ENCODE measurements at places on chromosomes 2 and 18.

DNA sequence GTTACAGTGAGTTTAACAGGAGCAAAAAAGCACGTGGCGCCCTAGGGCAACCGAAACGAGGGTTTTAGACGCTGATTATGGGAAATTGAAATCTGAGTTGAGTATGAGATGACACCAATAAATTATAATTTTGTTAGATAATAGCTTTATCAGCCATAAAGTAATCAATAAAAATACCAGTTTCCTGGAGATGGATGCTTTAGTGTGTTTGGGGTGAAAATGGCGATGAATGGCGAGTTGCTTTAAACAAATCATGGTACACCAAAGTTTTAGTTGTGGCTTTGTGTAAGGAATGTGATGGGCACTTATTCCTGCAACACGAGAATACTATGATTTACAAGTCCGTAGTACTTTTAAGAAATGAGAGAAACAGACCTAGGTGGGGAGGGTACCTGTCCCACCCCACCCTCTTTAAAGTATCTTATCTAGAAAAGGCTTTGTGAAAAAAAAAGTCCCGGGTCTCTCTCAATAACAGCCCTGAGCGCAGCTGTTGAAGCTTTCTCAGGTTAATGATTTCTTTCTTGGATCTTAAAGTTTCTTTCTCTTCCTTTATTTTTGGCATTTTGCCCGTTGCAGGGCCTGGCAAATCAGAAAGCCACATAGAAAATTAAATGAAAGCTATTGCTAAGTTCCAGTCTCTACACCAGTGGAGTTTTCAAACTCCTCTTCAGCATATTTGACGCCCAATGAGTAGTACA, 1.5 kb upstream of the RRM2 start:
- H3K36me3 ChIP-seq: peaks cover 33% of the 10 kb centered on the region
- peak overlapping the region; percentile 90 for H3K27ac ChIP-seq
- H3K4me1 ChIP-seq: peaks cover 25% of the 10 kb centered on the region
- H3K27me3 ChIP-seq: no peaks in the 10 kb centered on the region
- DNase-seq: no peak

DNA sequence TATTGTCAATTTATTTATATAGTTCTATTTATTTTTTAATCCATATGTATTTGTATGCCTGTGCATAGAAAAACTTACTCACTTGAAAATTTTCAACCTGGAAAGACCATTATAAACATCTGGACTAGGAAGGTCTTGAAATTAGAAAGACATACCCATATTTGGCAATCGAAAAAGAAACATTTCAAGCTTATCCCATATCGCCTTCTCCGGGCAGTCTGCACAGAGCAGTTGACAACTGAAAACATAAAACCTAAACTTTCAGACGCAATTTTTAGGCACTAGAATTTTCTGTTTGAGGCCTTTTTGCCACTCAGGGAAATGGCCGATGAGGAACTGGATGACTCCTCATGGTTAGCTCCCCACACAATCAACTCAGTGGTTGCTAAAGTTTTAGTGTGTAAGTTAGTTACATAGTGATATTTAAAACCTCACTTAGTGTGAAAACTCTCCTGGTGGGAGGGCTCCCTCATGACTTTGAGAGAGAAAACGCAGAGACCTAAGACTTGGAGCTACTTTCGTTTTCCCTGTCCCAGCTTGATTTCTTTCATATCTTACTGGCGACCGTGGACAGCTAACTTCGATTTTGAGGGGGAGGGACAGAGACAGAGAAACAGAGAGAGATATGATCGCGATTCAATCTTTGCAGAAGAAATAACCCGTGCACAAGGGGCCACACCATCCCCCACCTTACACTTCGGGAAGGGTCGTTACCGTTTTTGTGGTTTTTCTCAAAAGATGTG, 3.2 kb upstream of the HOXD12 start:
- peak overlapping the region; percentile 45 for H3K4me3 ChIP-seq
- peaks cover 68% of the 10 kb centered on the region for H3K27me3 ChIP-seq
- no peaks in the 10 kb centered on the region for H3K4me1 ChIP-seq
- no peak for DNase-seq

GRCh38 chr2:158686210-158686691, 108.9 kb upstream of the DAPL1 start:
- H3K27ac ChIP-seq: no peak overlapping the region
- H3K27me3 ChIP-seq: no peaks in the 10 kb centered on the region
- no peak for DNase-seq
- no peaks in the 10 kb centered on the region for H3K36me3 ChIP-seq
- H3K4me1 ChIP-seq: no peaks in the 10 kb centered on the region

DNA sequence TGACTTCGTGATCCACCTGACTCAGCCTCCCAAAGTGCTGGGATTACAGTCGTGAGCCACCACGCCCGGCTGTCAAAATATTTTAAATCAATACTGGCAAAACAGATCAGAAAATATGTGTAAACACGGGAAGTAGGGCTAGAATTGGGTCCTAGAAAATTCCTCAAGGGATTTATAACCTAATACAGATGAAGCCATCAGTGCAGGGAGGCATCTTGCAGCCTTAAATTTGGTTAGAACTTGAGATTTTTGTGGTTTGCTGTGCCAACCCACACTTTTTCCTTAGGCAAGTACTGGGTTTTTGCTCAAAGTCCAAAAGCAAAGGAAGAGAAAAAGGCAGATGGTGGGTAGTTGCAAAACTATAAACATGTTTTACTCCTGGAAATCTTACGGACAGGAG, 33.7 kb upstream of the NFE2L2 start:
- DNase-seq: no peak
- H3K27me3 ChIP-seq: no peaks in the 10 kb centered on the region

GRCh38 chr18:199768-200167, 41.4 kb downstream of the USP14 start:
- no peak overlapping the region for H3K27ac ChIP-seq
- no peaks in the 10 kb centered on the region for H3K4me1 ChIP-seq
- DNase-seq: no peak

GRCh38 chr2:29601321-29601720, 320.1 kb downstream of the ALK start:
- H3K4me3 ChIP-seq: no peak overlapping the region
- peaks cover 20% of the 10 kb centered on the region for H3K4me1 ChIP-seq
- H3K27ac ChIP-seq: no peak overlapping the region
- H3K36me3 ChIP-seq: no peaks in the 10 kb centered on the region

- H3K27me3 ChIP-seq: no peaks in the 10 kb centered on the region
- no peak overlapping the region for H3K27ac ChIP-seq
- no peak overlapping the region for H3K4me3 ChIP-seq
- no peaks in the 10 kb centered on the region for H3K36me3 ChIP-seq
- no peak for DNase-seq
- no peaks in the 10 kb centered on the region for H3K4me1 ChIP-seq
Observed at GRCh38 chr2:6845903-6846302, 19.8 kb downstream of the CMPK2 start.

- peaks cover 6% of the 10 kb centered on the region for H3K27me3 ChIP-seq
- 0 out of 2 replicates have a peak, but pooled peaks cover 3% of the 10 kb centered on the region for H3K36me3 ChIP-seq
- DNase-seq: no peak
- no peak overlapping the region for H3K27ac ChIP-seq
Observed at GRCh38 chr18:2910751-2911425, 64.1 kb downstream of the EMILIN2 start.

DNA sequence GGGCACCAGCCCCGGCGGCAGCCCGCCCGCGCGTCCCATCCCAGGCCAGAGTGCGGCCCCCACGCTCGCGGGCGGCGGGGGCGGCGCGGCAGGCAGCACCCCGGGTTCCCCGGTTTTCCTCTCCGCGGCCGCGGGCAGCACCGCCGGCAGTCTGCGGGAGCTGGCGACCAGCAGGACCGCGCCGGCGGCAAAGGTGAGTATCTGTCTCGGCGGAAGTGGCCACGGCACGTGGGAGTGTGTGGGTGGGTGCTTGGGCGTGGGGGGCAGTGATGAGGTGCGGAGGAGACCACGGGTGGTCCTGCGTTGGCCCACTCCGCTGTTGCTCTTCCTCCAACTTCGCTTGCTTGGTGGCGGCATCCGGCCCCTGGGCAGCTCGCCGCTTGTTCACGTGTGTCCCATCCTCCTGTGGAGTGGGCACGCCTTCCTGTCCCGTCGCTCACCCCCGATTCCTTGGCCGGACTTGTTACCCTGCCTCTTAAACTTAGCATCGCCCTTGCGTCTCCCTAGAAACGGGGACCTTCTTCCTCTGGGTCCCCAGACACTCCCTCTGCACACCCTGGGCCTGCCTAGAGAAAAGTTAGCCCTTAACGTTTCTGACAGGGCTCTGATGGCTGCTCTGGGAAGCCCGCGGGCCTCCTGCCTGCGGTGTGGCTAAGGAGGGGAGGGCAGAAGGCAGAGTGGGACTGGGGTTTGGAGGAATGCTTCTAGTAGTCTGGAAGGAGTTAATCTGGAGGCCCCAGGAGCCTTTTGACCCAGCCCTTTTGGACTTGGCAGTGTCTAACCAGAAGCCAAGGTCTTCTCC, 1.1 kb downstream of the SH3RF3 start:
- H3K36me3 ChIP-seq: no peaks in the 10 kb centered on the region
- peak overlapping the region; percentile 41 for H3K4me3 ChIP-seq
- H3K27ac ChIP-seq: no peak overlapping the region
- H3K4me1 ChIP-seq: peaks cover 18% of the 10 kb centered on the region
- H3K27me3 ChIP-seq: no peaks in the 10 kb centered on the region

GRCh38 chr18:1292167-1292566, 387.5 kb downstream of the ADCYAP1 start:
- H3K36me3 ChIP-seq: no peaks in the 10 kb centered on the region
- H3K4me3 ChIP-seq: no peak overlapping the region
- H3K27me3 ChIP-seq: no peaks in the 10 kb centered on the region

- H3K4me3 ChIP-seq: no peak overlapping the region
- no peaks in the 10 kb centered on the region for H3K27me3 ChIP-seq
- no peak overlapping the region for H3K27ac ChIP-seq
- DNase-seq: no peak
- no peaks in the 10 kb centered on the region for H3K4me1 ChIP-seq
Observed at GRCh38 chr18:3970929-3971328, 484.2 kb downstream of the DLGAP1 start.

- no peak overlapping the region for H3K27ac ChIP-seq
- no peaks in the 10 kb centered on the region for H3K27me3 ChIP-seq
- H3K4me1 ChIP-seq: no peaks in the 10 kb centered on the region
- no peak overlapping the region for H3K4me3 ChIP-seq
Observed at GRCh38 chr2:157444641-157445040, 752 bp upstream of the CYTIP start.

- no peaks in the 10 kb centered on the region for H3K27me3 ChIP-seq
- no peak overlapping the region for H3K27ac ChIP-seq
- no peaks in the 10 kb centered on the region for H3K36me3 ChIP-seq
- H3K4me1 ChIP-seq: peaks cover 19% of the 10 kb centered on the region
Observed at GRCh38 chr2:237572021-237572741, 5.8 kb downstream of the PRLH start.

- no peaks in the 10 kb centered on the region for H3K27me3 ChIP-seq
- no peaks in the 10 kb centered on the region for H3K4me1 ChIP-seq
- DNase-seq: no peak
- H3K27ac ChIP-seq: no peak overlapping the region
- H3K36me3 ChIP-seq: peaks cover 91% of the 10 kb centered on the region
Observed at GRCh38 chr2:222595581-222595980, 60.3 kb downstream of the FARSB start.

DNA sequence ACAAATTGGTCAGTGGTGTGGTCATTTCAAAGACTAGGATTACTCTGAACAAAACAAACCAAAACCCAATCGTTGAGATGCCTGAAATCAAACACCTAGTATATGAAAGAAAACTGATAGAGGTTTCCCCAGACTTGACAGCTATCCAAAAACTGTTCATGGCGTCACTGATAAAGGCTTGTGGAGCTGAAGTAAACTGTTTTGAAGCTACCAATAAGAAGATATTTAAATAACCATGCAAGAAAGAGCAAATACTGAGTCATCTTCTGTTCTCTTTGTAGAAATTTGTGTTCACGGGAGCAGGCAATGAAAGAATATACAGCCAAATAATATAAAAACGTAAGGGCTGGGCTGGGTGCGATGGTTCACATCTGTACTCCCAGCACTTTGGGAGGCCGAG, 7.5 kb upstream of the COLEC11 start:
- H3K36me3 ChIP-seq: peaks cover 11% of the 10 kb centered on the region
- DNase-seq: no peak
- no peak overlapping the region for H3K27ac ChIP-seq
- H3K4me3 ChIP-seq: no peak overlapping the region
- H3K27me3 ChIP-seq: no peaks in the 10 kb centered on the region
- no peaks in the 10 kb centered on the region for H3K4me1 ChIP-seq

DNA sequence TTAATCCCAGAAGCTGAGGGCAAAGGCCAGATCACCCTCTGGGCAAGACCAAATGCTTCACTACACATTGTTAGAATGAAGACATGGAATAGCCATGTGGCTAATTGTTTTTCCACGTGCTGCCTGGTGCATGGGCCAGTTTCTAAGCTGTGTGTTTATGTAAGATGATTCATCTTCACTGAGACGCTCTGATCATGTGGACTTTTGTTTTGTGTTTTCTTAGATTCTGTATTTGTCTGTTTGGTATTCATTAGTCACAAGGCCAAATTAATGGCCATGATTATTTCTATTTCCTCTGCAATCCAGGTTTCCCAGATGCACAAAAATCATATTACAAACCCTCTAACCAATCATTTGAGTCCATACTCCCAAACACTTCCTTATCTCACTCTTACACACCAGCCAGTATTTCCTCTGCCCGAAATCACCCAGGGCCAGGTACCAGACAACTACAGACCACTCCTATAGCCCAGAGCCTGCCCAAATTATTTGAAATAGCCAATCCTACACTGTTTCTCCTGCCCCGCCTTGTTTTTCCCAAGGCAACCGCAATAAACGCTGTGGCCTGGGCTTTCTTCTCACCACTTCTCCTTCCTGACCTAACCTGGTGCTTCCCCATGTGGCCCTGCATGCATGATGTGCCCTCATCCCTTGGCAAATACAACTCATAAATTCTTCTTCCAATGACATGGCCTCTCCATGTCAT, 94.2 kb upstream of the SP3 start:
- H3K4me1 ChIP-seq: peaks cover 3% of the 10 kb centered on the region
- no peaks in the 10 kb centered on the region for H3K36me3 ChIP-seq
- no peak for DNase-seq
- peak overlapping the region; percentile 23 for H3K27ac ChIP-seq

- DNase-seq: no peak
- peaks cover 45% of the 10 kb centered on the region for H3K4me1 ChIP-seq
- no peak overlapping the region for H3K4me3 ChIP-seq
- H3K27me3 ChIP-seq: no peaks in the 10 kb centered on the region
- H3K27ac ChIP-seq: peak overlapping the region; percentile 65
Observed at GRCh38 chr2:196263181-196263747, 91.9 kb upstream of the STK17B start.

Data from RWPE2 (cell line).